ENCODE measurements at places on chromosomes 4 and X. TPM values are rescaled to one million over a fixed set of nuclear protein-coding genes. Genes with fewer than 3 reads are reported as not detected.
A peak's percentile ranks its signal among the peaks of the same experiment; 100 is the strongest.

GRCh38 chrX:103883533-103883932 is 51.5 kb upstream of the RAB9B start:
- no peak for DNase-seq

DNA sequence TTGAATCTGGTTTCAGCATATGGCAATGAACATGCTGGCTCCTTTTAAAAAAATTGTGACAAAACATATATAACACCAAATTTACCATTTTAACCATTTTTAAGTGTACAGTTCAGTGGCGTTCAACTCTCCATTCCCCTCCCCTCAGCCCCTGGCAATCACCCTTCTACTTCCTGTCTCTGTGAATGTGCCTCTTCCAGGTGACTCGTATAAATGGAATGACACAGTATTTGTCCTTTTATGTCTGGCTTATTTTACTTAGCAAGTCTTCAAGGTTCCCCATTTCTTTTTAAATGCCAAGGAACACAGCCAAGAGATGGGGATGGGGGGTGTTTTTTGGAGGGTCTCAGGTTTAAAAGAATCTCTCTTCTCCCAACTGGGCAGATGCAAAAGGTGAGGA is 35.4 kb upstream of the BCLAF3 start:
- DNase-seq = no peak

DNA sequence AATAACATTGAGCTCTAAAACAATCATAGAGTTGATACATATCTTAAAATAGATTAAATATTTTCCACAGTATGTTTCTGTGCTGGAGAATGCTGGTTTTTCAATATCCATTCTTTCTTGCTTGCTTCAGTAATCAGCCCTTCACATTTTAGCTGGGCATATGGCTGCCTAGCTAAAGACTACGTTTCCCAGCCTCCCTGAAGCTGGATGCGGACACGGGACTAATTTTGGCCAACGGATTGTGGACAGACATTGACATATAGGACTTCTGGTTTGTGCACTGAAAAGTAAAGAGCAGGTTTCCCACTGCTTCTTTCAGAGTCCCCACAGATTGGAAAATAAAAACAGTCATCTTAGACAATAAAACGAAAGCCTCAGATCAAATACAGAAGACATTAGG is 97.3 kb downstream of the COL25A1 start:
- no peak for DNase-seq

GRCh38 chrX:154360155-154360713 is 14.2 kb downstream of the FLNA start:
- no peak for DNase-seq

DNA sequence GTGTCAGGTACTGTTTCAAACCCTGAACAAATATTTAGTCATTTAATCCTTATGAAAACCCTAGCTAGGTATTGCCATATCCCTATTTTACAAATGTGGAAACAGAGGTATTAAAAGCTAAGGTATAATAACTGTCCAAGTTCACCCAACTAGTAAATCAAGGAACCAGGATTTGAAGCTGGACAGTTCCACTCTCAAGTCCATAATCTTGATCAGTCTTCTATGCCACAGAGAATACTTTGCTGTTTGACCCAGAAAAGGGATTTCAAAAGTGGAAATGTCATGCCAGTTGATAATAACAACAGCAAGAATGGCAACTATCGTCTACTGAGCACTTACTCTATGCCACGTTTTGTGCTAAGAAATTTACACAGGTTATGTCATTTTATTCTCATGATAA is 90.4 kb upstream of the KIT start:
- DNase-seq = no peak

- no peak for DNase-seq
Measured at GRCh38 chr4:81492606-81493230, 21.0 kb upstream of the RASGEF1B start.

- DNase-seq = no peak
Measured at GRCh38 chr4:39096847-39097246, 34.8 kb downstream of the KLHL5 start.

- DNase-seq = no peak
Measured at GRCh38 chrX:118049713-118050112, 66.9 kb downstream of the KLHL13 start.

DNA sequence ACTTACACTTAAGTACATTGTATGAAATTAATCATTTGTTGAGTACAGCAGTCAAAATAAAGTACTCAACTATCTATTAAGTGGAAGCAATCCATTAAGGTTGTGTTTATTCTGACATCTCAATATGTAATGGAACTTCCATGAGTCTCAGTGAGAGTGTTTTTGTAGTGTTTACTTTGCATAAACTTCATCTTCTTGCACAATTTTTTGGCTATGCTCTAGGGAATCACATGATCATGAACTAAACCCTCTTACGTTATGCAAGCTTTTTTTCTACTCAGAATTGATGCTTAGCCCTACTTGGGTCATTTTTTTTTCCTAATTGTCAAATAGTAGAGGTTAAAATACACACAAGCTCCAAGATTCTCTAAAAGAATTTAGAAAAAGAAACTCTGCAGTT is 21.1 kb upstream of the PIGA start:
- no peak for DNase-seq

DNA sequence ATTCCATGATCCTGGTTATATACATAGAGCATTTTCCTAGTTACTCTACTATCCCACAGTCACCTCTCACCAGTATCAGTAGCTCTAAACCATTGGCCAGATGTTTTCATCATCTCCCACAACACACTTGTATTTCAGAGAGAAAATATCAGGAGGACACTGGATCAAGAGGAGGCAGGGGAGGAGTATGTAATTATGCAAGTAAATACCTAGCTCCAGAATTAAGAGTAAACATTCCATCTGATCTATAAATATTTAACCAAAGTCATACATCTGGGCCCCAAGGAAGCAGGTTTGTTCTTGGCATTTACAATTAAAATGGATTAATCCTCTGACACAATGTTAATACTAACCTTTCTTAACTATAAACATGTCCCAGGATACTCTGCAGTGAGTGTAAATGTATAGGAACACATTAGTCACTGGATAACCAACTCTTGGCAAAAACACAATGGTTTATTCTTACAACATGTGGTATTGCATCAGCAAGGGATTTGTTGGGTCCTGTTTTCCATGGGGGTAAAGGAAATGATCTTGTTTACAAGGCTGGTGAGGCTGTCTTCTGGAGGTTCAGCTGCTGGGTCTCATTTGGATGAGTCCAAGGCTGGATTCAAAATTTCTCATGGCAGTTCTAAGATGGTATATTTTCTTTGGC is 170.1 kb downstream of the ATG4A start:
- DNase-seq = no peak

DNA sequence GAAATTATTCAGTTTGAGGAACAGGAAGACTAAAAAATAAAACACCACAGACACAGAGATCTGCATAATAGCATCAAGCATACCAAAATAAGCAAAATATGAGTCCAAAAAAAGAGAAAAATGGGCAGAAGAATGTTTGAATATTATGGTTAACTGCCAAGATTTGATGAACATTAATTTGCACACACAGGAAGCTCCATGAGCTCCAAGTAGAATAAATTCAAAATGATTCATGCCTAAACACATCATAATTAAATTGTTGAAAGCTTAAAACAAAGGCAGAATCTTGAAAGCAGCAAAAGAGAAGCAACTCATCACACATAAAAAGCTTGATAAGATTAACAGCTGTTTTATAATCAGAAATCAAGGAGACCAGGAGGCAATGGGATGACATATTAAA is 156.6 kb upstream of the ARSJ start:
- no peak for DNase-seq

GRCh38 chr4:52704133-52704532 is 45.0 kb upstream of the USP46 start:
- no peak for DNase-seq

DNA sequence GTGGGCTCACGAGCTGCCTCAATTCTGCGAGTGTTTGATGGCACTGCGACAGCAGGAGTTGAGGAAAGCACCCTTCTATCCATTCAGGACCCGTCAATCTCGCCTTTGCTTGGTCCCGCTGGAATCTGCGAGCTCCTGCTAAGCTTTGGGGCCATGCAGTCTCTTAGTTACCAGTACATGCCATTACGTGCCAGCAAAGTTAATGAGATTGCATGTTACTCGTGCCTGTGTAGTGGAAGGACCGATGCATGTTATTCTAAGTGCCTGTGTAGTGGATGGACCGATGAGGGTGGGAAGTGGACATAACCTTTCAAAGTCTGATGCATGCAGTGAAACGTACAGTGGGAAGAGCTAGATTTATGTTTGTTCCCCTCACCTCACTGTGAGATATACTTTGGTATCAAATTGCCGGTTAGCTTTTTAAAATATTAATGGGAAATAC is 569 bp downstream of the RPS3A start:
- DNase-seq = no peak

DNA sequence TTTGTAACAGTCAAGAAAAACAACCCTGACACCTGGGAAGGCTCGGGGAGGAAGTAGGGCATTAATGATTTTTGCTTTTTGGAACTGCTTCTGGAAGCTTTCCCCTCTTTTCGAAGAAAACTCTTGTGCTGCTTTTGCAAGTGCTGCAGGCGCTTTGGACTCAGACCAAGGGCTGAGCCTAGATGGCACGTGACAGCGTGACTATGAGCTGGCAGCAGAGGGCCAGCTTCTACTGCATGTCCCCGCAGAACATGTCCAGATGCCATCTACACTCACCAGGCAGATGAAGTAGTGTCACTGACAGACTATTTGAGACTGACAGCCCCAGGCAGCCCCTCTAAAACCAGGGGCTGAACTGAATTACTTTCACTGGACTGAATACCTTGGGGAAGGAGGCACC is 6.2 kb downstream of the NR0B1 start:
- DNase-seq = peak; percentile 42

DNA sequence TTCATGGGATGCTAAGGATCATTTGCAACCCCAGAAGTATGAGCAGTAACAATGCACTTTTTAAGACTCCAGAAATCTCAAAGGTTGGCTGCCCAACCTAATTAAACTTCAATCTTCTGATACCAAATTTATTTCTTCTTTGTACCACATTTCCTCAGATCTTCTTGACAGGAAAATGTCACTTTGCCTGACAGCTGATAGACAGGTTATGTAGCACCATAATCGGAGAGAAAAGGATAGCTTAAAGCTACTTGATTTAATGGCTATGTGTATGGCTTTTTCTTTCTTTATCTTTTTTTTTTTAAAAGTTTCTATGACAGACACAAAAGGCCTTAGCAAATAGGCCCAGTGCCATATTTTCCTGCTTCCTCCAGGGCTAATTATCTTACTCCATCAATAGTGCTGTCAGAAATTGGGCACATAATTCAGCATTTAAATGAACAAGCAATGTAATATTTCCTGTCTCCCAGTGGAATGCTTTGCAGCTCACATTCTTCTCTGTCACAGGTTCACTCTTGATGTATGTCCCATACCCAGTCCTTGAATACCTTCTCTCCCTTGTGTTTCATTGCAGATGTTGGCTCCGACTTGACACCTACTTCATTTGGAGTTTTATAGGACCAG is 795.7 kb downstream of the ADGRL3 start:
- no peak for DNase-seq

DNA sequence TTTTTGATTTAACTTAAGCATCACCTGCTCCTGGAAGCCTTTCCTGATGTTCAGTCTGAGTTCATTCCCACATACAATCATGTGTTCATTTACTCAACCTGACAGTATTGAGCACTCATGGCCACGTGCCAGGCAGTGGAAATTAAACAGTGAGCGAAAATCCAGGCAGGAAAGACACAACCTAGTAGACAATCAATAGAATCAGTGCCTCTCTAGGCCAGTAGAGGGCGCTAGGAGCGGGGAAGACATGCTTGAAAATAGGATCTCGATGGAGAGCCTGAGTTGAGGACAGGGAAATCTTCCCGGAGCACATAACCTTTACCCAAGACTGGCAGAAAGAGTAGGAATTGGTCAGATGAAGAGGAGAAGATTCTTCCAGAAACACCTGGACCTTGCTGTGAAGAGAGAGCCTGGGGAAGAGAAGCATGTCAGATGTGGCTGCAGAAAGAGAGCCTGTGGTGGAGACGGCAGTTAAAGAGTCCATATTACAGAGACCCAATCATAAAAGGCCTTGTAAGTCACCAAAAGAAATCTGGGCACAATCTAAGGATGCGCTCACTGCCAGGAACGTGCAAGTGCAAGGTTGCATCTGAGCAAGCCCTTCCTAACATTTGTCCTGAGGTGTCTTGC is 103.5 kb downstream of the LDB2 start:
- peak; percentile 52 for DNase-seq

GRCh38 chr4:81648576-81649275 is 177.0 kb upstream of the RASGEF1B start:
- no peak for DNase-seq

DNA sequence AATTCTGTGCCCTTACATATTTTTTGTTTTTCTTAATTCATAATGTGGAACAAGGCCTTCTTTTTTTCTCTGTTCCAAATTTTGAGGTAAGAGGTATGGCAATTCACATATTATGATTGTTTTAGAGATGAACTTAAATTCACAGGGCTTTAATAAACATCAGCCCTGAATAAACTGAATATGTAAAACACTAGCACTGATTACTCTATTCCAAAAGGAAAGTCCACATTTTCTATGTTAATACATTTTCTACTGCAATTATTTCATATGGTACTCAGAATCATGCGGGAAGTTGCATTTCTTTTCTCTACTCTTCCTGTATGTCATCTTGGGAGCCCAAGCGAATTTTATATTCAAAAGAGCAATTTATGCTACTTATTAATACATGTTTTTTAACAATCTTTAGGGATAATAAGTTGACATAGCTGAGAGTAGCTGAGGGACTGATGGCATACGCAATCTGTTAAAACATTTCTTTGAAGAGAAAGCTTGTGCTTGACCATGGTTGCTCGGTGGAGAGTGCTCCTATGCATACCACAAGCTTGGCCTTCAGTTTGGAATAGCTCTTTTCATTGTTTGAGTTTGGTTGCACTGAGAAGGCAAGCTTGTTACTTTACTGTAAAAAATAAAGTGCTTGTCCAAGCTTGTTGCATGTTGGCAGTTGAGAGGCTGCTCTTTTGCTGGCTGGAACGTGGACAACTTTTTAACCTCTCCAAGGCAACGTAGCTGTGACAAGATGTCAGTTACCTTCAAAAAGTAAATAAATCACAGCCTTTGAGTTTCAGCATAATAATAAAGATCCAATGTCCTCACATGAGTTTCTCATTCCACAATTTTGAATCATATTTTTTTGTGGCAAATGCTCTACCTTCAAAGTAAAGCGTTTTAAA is 196.3 kb upstream of the SPRY1 start:
- no peak for DNase-seq

DNA sequence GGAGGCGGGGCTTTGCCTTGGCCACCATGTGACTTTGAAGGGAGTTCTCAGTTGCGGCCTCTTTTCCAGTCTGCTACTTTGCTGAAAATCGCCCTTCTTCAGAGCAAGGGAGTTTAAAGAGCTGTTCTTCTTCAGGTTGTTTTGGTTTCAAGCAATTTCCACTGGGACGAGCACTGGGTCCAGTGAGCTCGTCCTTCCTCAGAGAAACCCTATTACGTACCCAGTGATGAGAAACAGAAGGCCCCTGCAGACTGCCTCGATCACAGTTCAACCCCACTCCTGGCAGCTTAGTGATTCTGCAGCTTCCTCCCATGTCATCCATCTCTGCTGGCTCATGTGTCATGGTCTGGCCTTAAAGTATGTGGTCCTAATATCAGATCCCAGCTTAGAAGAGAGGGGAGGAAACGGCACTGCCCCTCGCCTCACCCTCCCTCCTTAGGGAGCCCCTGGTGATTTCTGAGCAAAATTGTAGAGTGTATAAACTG is 7.8 kb upstream of the FAM149A start:
- no peak for DNase-seq

The CRLF2 gene
- not detected for total RNA-seq

The UBE2K gene
- total RNA-seq = 57.7 TPM

The DMRTC1 gene
- total RNA-seq = not detected

The PDGFC gene
- total RNA-seq = 14.9 TPM

The GLUD2 gene
- 1.4 TPM for total RNA-seq

The BOD1L1 gene
- 15.8 TPM for total RNA-seq
